Sigmoid colon (tissue), 7 donors: ENCODE measurements at places on chromosomes 7 and 10. TPM values are rescaled to one million over a fixed set of nuclear protein-coding genes. Genes with fewer than 3 reads are reported as not detected.

GRCh38 chr10:117135480-117136140, 2.5 kb downstream of the VAX1 start:
- DNase-seq, result no peak

GRCh38 chr7:120680985-120681384, 177.0 kb downstream of the TSPAN12 start:
- no peak for DNase-seq

- no peak for DNase-seq
These were observed 160.7 kb downstream of the ZEB1 start for GRCh38 chr10:31479752-31480151.

GRCh38 chr10:43249962-43250614, 16.8 kb downstream of the RASGEF1A start:
- peak; percentile 53 for DNase-seq

- no peak for DNase-seq
These were observed 692.9 kb downstream of the LRMDA start for GRCh38 chr10:76124280-76124679.

DNA sequence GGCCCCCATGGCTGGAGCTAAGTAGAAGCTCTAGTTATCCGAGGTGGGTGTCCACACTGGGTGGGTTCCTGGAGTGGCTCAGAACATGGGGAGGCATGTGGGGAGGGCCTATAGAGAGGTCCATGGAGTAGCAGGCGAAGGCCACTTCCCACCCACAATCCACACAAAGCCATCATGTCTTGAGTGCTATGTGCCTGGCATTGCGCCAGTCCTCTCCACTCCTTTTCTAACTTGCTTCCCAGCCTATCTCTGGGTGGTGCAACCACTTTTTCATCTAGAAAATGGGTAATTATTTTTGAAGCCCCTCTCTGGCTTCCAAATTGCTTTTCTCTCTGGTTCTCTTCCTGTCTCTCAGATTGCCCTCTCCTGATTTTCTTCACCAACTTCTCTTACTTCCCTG, 263.6 kb downstream of the PHTF2 start:
- DNase-seq, result no peak

DNA sequence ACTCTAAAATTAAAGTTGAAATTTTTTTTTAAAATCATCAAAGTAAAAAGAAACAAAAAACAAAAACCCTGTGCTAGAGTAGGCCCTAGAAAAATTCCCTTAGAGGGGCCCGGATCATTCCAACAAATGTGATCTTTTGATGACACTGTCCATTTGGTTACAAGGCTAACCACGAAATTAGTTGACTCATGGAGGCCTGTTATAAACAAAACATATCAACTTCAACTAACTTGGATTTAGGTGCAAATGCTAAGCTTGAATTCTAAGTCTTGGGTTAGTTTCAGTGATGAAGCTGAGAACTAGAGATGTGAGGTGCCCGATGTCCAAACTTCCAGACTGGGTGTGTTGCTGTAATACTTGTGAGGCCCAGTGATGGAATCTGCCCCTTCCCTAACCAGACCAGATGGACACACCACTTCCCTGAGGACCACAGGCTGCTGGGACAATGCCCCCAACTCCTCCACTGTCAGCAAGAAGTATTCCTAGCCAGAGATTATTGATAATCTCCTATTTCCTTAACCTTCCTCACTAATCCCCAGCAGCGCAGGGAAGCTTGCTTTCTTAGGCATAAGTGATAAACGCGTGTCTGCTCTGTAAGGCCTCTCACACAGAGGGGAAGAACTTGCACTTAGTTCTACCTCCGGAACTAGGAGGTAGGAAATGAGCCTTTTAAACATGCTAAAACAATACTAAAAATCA, 108.7 kb downstream of the RAPGEF5 start:
- no peak for DNase-seq

DNA sequence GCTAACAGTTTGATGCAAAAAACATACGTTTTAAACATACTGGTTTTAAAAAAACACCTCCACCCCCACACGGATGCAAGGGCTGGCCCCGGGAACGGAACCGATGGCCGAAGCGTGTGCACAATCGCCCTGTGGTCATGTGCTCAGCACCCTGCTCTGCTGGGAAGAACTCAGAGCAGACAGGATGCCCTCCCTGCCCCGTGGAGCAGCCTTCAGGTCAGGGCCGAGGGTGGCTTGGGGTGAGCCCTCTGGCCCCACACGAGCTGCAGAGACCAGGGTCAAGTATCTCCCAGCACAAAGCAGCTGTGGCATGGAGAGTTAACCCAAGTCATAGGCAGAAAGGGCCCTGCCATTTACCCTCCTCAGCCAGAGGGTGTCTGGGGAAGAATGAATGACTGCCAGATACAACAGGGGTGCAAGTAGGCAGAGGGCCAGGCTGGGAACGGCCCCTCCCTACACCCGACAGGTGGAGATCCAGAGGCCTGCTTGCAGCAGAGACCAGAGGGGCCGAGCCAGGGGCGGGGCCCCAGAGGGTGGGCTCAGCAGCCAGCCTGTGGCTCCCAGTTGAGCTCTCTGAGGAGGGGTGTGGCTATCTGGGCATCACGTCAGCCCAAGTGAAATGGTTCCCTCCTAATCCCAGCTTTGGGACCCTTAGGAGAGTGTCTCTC, 56.8 kb downstream of the ZRANB1 start:
- no peak for DNase-seq

GRCh38 chr7:95396136-95397032, at the start of gene PON3:
TSS of gene PON3 (minus strand) at chr7:95396375. CDS start at chr7:95396350, 25 bp downstream.
- peak; percentile 68 for DNase-seq

- DNase-seq, result peak; percentile 80
These were observed 25.5 kb downstream of the VOPP1 start for GRCh38 chr7:55546814-55547213.

GRCh38 chr7:3280946-3281656, 20.0 kb upstream of the SDK1 start:
- DNase-seq, result no peak

ITGB1 gene
- polyA plus RNA-seq, result 151 TPM

SEMA3C gene
- 8.4 TPM for polyA plus RNA-seq

TAS2R41 gene
- not detected for polyA plus RNA-seq

VSTM4 gene
- polyA plus RNA-seq, result 1.2 TPM

TSC22D4 gene
- polyA plus RNA-seq, result 53.5 TPM

DNAH11 gene
- not detected for polyA plus RNA-seq

ZPBP gene
- polyA plus RNA-seq, result not detected
